ENCODE measurements at places on chromosomes 12 and 14.

GRCh38 chr12:42129595-42130204, 15.0 kb downstream of the GXYLT1 start:
- DNase-seq = peak; percentile 84

DNA sequence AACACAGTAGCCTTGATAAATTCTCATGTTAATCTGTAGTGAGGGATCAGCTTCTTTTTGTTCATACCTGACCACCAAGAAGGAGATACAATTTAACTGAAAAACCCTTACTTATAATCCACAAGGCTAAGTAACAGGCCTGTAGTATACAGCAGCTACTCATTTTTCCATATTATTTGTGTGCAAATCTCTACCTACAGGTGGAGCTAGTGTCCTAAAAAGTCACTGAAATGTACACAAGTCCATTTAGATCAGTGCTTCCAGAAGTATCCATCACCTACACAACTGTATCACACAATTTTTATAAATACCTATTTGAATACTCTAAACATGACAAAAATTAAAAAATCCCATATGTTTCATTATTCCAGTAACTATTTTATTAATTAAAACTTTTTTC, 173.2 kb downstream of the SLC35F4 start:
- peak; percentile 78 for DNase-seq

DNA sequence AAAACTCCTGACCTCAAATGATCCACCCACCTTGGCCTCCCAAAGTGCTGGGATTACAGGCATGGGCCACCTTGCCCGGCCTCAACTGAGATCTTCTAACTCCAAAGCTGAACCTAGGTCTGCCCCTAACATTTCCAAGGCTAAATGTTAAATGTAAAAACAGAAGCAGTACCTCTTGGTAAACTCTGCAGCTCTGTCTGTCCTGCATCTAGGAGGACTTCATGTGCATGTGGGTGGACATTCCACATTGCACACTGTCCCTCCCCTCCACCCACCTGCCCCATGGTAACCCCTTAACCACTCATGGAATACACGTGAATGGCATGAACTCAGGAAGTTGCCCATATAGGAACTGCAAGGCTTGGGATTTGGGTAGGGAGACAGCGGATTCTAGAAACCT, 33.1 kb downstream of the SNX6 start:
- DNase-seq = no peak

DNA sequence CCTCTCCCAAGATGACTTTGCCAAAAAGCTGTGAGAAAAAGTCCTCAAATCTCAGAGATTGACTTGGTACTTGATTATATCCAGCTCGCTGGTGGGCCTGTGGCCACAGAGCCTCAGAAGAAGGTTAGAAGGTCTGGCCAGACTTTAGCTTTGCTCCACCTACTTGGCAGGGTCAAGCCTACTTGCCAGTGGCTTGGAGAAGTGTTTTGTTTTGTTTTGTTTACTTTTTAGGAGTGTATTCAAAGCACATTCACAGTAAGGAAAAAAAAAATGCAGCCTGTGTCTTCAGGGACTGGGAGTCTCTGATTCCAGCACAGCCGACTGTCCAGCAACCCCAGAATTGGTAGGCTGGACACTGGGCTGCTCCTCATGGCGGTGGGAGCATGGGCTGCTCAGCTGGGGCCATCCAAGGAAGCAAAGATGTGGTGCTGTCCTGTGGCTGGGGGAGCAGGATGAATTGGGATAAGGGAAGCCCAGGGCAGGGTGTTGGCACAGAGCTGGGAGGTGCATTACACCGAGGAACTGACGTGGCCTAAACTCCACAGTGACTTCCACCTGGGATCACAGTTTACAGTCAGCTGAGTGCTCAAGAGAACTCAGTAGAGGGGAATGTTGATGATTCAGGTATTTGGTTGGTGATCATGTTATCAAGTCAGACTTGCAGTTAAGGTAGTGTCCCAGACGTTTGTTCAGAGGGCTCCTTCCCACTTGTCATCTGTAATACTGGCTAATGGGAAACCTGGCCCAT, 73.5 kb downstream of the PPP2R5C start:
- DNase-seq = peak; percentile 48

GRCh38 chr12:19971361-19972280, 396.7 kb upstream of the PDE3A start:
- DNase-seq = peak; percentile 64

DNA sequence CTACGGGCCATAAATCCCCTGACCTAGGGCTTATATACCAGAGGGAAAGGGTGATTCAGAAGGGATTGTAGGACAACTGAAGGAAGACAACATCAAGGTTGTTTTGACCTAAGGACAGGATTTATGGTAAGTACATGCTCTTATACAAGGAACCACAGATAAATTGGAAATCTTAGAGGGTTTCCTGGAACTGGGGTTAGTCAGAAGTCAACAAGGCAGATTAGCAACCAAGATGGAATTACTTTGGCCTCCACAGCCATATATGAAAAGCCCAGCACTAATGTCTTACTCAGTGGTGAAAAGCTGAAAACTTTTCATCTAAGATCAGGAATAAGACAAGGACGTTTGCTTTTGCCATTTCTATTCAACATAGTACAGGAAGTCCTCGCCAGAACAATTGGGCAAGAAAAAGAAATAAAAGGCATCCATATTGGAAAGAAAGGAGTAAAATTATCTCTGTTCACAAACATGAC, 5.4 kb downstream of the TMBIM4 start:
- DNase-seq = peak; percentile 68

DNA sequence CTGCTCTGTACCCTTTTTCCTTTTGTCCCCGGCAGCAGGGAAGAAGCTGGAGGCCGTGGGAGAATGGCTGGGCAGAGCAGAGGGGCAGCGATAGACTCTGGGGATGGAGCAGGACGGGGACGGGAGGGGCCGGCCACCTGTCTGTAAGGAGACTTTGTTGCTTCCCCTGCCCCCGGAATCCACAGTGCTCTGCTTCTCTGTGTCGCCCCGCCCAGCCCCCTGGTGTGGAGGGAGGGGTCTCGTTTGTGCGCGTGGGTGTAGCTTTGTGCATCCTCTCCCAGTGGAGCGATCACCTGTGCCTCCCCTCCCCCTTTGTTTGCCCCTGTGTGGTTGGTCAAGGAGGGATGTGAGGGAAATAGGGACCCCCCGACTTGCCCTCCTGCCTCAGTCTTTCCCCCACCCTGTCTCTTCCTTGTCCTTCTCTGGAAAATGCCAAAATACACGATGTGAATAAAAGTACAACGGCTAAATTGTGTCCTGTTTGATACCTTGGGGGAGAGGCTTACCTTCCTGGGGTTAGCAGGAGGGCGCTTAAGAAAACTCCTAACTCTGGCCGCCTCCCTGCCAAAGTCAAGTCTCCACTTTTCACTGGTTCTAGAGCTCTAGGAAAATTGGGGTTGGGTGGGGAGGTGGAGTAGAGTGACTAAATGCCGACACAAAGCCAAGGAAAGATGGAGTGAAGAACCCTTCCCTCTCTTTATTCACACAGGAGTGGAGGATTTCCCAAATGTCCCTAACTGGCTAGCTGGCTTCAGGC, 990 bp upstream of the TPI1 start:
- no peak for DNase-seq

DNA sequence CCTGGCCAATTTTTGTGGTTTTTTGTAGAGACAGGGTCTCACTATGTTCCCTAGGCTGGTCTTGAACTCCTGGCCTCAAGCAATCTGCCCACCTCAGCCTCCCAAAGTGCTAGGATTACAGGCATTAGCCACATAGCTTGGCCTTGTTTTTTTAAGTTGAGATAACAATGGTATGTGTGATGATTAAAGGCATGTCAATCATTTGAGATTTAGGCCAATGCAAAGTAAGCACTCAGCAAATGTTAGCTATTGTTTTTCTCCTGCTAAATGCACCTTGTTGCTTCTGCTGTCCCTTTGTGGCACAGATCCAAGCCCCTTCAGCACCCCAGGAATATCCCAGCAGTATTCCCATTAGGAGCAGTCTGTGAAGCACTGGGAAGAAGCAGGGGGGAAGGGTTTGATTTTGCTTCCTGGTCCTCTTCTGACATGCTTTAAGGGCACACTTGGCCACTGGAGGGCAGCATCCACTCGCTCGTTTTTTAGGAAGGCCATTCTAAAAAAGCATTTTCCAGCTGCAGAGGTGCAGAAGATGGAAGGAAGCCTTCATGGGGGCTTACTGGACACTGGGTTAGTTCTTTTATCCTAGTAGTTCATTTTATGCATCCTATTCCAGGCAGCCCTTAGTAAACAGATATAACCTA, 70.2 kb upstream of the ZFP36L1 start:
- peak; percentile 82 for DNase-seq

GRCh38 chr12:42482041-42482747, 107.4 kb downstream of the PRICKLE1 start:
- peak; percentile 49 for DNase-seq

DNA sequence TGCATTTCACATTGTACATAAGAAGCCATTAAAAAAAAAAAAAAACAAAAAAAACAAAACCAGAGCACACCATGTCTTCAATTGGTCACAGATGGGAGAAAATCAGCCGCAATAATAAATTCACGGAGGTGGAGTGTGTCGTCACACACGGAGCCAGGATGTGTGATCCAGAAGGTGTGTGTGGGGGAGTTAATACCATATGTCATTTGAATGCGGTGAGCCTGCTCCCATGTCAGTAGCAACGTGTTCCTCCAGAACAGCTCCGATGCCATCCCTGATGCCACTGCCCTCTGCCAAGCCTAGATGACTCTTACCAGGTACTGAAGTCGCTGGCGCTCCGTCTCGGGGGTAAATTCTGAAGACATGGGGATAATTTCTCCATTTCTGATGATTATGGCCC, 197.8 kb downstream of the PPM1H start:
- no peak for DNase-seq

GRCh38 chr12:103665971-103666370, 78.9 kb downstream of the STAB2 start:
- no peak for DNase-seq

DNA sequence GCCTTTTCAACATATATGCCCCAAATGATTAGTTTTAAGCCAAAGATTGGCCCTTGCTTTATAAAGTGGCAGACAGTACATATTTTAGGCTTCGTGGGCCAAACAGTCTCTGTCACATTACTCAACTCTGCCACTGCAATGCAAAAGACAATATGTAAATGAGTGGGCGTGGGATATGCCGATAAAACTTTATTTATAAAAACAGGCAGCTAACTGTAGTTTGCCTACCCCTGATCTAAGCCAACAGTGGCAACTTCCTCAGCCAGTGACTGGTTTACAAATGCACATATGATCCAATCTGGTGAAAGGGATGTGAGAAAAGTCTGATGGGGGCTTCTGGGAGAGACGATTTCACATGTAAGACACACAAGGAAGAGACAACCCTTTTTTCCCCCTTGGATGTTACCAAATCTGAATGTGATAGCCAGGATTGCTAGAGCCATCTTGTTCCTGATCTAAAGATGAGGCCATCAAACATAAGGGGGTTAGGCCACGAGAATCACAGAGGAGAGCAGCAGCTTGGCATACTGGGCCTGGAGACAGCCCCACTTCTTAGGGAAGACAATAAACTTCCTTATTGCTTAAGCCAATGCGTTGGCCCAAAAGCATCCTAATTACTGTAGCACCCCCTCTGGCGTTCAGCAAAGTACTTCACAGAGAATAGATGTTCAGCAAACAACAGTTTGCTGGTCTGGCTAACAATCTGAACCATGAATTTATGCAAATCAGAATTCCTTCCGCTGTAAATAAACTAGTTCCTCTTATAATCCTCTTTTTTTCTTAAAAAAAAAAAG, 75.2 kb upstream of the TMCC3 start:
- DNase-seq = peak; percentile 63

- no peak for DNase-seq
Observed at GRCh38 chr12:121062391-121063045, 23.5 kb upstream of the OASL start.

DNA sequence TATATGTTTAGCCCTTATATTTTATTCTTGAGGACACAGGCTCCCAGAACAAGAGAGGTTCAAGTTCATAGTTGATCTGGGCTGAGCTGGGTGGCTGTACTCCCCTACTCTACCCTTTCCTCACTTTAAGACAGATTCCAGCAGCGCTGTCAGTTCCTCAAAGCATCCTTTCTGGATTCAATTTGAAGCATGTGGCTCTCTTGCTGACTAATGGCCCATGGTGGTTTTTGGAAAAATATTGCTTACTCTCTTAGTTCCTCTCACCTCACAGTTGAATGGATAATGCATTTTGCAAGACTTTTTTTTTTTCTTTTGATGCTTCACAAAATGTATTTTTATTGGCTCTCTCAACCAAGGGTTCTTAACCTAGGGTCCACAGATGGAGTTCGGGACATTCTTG, 4.1 kb downstream of the PELI2 start:
- peak; percentile 64 for DNase-seq

DNA sequence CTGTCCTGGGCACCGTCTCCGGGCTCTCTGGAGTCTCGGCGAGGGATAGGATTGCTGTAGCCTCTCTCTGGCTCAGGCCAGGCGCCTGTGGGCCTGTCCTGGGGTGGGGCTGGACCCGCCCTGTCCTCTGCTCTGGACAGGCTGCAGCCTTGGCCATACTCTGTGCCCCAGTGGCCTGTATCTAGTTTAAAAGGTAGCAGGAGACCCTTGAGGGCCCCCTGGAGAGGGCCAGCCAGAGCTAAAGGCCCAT, 1.8 kb downstream of the KIF26A start:
- DNase-seq = no peak

- DNase-seq = no peak
Observed at GRCh38 chr12:123731596-123731995, 19.4 kb downstream of the ATP6V0A2 start.

GRCh38 chr12:30021051-30021833, 237.5 kb upstream of the TMTC1 start:
- peak; percentile 48 for DNase-seq

GRCh38 chr12:69900720-69901131, 75.7 kb downstream of the MYRFL start:
- peak; percentile 67 for DNase-seq

- DNase-seq = no peak
Observed at GRCh38 chr12:48828293-48828692, 10.0 kb downstream of the CACNB3 start.

GRCh38 chr12:107992870-107993451, 136.1 kb upstream of the WSCD2 start:
- peak; percentile 27 for DNase-seq

GRCh38 chr12:38788106-38788505, 117.3 kb downstream of the CPNE8 start:
- DNase-seq = peak; percentile 8

GRCh38 chr12:74889563-74890236, 319.9 kb downstream of the KCNC2 start:
- DNase-seq = peak; percentile 57

DNA sequence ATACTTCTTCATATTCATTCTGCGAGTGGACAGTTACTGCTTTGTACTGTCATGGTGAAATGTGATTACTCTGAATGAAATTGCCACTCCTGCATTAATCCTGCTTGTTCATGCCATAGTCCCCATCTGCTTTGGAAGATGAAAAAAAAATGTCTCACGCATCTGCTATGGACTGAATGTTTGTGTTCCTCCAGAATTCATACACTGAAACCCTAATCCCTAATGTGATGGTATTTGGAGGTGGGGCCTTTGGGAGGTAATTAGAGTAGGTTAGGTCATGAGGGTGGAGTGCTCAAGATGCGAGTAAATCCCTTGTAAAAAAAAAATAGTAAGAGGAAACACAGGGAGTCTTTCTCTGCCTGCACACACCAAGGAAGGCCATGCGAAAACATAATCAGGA, 427.2 kb downstream of the TMTC2 start:
- no peak for DNase-seq

GRCh38 chr14:67532998-67533753, at the start of gene PLEKHH1:
PLEKHH1 (plus strand) TSS chr14:67533290; CDS start chr14:67541868, 8,578 bp downstream.
- peak; percentile 61 for DNase-seq

- DNase-seq = peak; percentile 82
Observed at GRCh38 chr12:126389220-126389841, 1324.1 kb downstream of the AACS start.

GRCh38 chr12:59282999-59283398, 312.8 kb upstream of the SLC16A7 start:
- DNase-seq = no peak

GRCh38 chr12:52846356-52846970, 2.3 kb downstream of the KRT78 start:
- DNase-seq = no peak

Measured in fibroblast of mammary gland (primary cell).